HEK293T (cell line): ENCODE measurements at places on chromosomes 4 and X.

GRCh38 chr4:2261853-2262144 is at the start of gene MXD4:
TSS of gene MXD4 (minus strand) at chr4:2262109. CDS start at chr4:2261980, 129 bp downstream.
- peak; percentile 22 for DNase-seq

- no peak for DNase-seq
Measured at GRCh38 chrX:19799319-19800182, 87.8 kb downstream of the SH3KBP1 start.

- no peak for DNase-seq
Measured at GRCh38 chr4:42296196-42296595, 101.1 kb upstream of the SHISA3 start.

GRCh38 chr4:155602351-155603140 is 64.1 kb upstream of the GUCY1A1 start:
- DNase-seq, result no peak

- DNase-seq, result no peak
Measured at GRCh38 chrX:64642482-64642881, 247.2 kb upstream of the MTMR8 start.

GRCh38 chr4:21802406-21802805 is 146.2 kb downstream of the KCNIP4 start:
- no peak for DNase-seq

GRCh38 chrX:108736509-108737479 is at the start of gene IRS4:
TSS of gene IRS4 (minus strand) at chrX:108736563.
- DNase-seq, result peak; percentile 66

DNA sequence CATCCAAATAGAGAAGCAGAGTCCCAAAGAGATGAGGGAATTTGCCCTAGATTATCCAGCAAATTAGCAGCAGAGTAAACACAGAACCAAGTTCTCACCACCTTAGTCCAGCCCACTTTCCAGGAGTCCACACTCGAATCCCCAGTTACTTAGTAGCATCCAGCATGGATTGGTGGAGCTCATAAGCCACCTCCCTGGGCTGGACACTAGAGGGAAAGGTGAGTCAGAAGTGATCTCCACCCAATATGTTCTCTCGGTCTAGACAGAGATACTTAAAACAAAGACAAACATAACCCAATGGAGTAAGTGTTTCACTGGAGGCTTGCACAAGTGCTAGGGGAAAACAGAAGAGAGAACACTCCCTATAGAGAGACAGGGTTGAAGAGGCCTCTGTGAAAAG is 105.1 kb upstream of the CPEB2 start:
- DNase-seq, result no peak

DNA sequence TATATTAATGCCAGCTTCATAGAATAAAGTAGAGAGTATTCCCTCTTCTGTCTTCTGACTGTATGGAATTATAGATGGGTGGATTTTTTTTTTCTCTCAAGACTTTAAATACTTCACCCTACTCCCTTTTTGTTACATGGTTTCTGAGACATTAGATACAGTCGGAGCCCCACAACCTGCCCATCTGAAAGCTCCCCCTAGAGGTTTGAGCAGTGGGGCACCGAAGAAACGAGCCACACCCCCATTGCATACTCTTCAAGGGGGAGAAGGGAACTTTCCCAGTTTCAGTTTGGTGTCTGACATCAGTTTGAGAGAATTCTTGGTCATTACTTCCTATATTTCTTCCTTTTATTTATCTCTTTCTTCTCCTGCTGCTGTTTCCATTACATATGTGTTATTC is 437.6 kb upstream of the AGA start:
- DNase-seq, result no peak

DNA sequence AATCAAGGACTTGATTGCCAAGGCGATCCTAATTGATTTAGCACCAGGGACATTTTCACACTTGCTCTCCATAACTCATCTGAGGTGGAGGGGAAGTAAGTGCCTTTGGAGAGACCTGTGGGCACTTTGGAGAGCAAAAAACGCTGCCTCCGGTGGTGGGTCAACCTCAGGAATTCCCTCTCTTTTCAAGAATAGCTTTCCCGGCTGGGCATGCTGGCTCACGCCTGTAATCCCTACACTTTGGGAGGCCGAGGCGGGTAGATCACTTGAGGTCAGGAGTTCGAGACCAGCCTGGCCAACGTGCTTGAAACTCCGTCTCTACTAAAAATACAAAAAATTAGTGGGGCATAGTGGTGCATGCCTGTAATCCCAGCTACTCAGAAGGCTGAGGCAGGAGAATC is 49.2 kb downstream of the PRPS1 start:
- no peak for DNase-seq
